ENCODE measurements at places on chromosomes 2 and 18.

DNA sequence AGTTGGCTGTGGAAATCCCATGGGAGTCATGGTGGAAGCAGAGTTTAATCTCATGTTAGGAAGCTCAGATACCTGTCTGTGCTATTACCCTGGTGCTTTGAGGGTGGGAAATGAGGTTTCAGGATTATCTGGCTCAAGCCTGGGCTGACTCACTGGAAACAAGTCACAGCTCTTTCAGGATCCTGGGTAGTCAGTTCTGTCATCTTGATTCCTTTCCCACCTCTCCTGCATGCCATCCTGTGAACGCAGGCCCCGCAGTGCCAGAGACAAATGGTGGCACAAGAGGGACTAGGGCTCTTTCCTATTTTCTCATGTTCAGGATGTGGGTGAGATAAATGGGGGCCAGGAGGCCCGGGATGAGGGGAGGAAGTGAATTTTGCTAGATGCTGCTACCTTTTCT lies 3.7 kb upstream of the FAM136A start:
- DNase-seq, result no peak

GRCh38 chr18:8443505-8443904 lies 165.7 kb upstream of the RAB12 start:
- DNase-seq, result no peak

- DNase-seq, result peak; percentile 87
Measured at GRCh38 chr2:108594132-108594981, 60.1 kb downstream of the LIMS1 start.

DNA sequence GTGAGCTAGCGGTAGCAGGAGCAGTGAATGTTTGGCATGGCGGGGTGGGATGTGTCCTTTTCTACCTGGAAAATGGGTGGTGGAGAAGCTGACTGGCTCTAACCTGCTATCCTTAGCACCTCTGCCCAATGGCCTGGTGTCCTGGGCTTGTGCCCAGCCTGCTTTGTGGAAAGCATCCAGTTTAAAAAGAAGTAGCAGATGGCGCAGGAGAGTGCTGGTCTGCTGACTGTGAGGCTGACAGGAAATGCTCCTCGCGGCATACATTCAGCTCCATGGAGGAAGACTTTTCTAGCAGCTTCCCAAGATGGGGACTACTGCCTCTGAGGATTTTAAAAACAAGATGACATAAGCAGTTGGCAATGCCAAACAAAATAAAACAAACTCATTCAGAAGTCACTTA lies 56.2 kb upstream of the LYPD6B start:
- DNase-seq, result no peak

- no peak for DNase-seq
Measured at GRCh38 chr2:43341959-43342757, 115.8 kb upstream of the ZFP36L2 start.

GRCh38 chr2:188146888-188147287 lies 144.8 kb upstream of the GULP1 start:
- DNase-seq, result no peak

DNA sequence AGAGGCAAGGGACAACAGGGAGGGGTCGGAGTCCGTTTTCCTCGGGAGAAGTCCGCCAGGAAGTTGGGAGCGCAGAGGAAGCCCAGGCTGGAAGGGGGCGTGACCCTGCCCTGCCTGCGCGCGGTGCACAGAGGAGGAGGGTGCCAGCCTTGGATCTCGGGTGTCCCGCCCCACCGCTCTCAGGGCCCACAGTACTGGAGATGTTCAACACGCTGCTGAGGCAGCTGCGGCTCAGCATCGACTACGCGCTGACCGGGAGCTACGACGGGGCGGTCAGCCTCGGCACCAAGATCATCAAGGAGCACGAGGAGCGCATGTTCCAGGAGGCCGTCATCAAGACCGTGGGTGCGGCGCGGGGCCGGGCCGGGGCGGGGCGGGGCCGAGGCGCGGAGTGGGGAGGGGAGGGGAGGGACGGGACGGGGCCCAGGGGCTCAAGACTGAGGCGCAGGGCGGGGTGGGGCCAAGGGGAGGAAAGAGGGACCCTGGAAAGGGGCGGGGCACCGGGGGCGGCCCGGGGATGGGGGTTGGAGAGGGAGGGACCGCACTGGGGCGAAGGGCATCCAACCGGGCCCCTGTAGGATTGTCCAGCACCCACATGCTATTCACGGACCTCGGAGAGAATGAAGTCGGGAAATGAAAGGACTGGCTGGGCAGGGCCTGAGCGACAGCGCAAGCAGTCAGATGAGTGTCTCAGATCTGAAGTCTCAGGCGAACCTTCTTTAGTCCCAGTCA lies 36.6 kb downstream of the POMC start:
- no peak for DNase-seq

- no peak for DNase-seq
Measured at GRCh38 chr2:147589127-147589526, 255.7 kb upstream of the ACVR2A start.

DNA sequence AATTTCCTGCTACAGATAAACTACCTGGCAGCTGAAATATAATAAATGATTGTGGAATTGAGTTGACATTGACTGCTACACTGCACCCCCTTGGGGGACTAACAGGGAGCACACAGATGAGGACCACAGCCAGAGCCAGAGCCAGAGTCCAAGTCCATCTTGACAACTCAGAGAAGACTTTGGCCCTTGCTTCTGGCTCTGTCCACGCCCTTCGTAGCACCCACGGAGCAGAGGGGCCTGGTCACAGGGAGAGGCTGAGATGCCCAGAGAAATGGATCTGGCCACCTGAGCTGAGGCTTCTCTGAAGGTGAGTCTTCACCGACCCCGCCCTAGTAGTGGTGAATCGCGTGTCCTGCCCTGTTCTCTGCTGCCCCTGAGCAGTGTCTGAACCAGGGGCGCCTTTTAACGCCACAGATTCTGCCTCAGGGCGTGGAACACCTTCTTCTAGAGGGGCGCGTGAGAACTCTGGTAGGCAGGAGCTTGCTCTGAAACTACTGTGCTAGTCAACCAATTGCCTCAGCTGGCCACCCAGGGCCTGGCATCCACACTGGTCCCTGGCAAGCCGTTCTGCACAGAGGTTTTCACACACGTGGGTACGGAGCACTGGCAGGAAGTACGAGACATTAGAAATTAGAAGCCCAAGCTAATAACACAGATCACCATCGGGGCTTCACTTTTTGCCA lies 35.7 kb upstream of the MAT2A start:
- no peak for DNase-seq

DNA sequence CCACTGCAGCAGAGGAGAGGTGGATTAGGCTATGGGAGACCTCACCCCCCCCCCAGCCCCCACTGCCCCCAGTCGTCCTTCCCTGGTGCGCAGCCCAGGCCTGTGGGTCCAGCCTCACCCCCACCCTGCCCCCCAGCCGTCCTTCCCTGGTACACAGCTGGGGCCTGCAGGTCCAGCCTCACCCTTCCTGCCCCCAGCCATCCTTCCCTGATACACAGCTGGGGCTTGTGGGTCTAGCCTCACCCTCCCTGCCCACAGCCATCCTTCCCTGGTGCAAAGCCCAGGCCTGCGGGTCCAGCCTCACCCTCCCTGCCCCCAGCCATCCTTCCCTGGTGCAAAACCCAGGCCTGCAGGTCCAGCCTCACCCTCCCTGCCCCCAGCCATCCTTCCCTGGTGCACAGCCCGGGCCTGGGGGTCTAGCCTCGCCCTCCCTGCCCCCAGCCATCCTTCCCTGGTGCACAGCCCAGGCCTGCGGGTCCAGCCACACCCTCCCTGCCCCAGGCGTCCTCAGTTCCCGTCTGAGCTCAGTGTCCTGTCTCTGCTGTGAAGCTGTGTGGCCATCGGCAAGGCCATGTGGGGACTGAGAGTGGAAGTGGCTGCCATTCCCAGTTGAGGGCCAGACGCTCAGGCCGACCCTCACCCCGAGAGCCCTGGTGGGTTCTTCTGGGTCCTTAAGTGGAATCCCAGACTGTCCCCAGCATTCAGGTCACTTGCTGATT lies 86.8 kb upstream of the SNTG2 start:
- no peak for DNase-seq

DNA sequence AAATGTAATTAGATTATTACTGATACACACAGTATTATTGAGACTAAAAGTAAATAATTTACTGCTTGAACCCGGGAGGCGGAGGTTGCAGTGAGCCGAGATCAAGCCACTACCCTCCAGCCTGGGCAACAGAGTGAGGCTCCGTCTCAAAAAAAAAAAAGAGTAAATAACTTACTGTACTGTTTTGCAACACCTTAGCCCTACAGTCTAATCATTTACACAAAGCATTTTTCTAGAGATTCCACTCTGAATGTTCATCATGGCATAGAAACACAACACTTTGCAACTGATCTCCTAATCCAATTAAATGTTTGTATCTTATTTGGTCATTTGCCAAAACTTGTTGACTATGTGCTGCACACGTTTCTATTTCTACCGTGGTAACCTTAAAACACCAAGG lies 23.4 kb upstream of the RMP24 start:
- DNase-seq, result no peak

DNA sequence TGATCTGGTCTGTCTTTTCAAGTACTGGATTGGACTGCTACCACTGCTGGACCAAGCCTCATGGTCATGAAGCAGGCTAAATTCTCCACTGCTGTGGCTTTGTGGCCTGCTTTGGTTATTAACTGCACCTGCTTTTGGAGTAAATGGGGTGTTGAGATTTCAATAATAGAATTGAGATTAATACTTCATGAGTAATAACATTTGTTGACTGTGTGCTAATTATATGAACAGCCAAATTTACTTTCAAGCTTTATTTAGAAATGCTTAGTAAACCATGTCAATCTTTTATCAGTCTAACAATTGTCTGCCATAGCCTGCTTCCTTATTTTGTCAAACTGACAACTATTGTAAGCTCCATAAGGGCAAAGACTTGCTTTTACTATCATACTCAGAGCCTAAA lies 27.4 kb upstream of the MTIF2 start:
- no peak for DNase-seq

DNA sequence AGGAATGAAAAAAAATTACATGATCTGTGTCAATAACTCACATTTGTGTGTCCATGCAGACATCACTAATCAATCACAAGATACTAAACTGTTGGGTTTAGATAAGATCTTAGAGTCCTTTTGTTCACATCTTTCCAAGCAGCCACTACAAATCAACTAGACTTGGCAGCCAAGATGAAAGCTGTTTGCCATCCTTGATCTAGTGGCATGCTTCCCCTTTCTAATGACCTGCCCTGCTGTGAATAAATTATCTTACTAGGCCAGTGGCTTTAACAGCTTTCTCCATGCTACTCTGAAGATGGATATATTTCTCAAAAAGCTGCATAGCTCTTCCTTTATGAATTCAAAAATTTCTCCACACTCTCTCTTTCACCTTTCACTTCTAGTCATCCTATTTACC lies 1338.0 kb upstream of the ACVR2A start:
- no peak for DNase-seq

GRCh38 chr2:28981016-28981441 lies at the start of gene TOGARAM2:
Gene TOGARAM2 (plus strand): TSS chr2:28981298. CDS start chr2:28994835, 13,537 bp downstream.
- DNase-seq, result no peak

DNA sequence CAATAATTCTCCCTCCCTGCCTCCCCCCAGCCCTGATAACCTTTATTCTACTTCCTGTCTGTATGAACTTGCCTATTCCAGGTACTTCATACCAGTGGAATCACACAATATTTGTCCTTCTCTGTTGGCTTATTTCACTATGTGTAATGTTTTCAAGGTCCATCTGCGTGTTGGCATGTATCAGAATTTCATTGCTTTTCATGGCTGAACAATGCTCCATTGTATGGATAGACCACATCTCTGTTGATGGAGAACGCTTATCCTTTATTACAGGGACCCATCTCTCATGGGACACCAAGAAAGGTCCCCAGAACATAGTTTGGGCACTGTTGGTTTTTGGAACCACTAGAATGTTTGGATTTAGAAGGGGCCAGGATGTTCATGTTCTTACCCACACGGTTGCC lies 40.2 kb downstream of the ATOH8 start:
- no peak for DNase-seq

DNA sequence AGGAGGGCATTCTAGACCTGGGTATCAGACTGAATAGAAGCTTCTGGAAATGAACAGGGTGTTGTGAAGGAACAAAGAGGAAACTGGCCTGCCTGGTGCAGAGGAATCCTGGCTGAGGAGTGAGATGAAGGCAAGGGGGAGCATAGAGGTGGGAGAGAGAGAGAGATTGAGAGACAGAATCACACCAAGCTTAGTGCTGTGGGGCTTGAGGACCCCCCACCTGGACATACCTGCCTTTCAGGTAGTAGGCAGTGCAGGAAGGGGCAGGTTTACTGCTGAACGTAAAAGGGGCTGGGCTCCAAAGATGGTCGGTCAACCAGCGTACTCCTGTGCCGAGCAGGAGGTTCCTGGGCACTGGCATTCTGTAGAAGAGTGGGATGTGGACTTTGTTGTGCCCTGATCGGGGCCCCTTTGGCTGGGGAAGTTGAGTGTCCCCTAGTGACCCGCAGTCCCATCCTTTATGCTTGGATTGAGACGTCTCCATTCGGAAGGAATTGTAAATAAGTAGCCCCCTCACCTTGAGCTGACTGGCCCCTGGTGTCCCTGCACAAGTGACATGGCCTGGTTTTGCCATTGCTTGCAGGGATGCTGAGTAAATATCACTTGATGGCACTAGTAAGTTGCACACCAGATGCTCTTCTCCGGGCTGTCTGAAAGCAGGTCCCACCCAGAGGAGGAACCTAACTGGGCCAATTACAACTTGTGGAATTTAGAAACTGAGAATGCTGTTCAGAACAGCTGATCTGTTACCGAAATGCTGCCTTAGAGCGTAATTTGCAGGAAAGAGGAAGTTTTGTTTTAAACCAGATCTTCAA lies 1.4 kb downstream of the UBE2F start:
- peak; percentile 96 for DNase-seq

- DNase-seq, result no peak
Measured at GRCh38 chr2:40997362-40997761, 545.5 kb upstream of the SLC8A1 start.

DNA sequence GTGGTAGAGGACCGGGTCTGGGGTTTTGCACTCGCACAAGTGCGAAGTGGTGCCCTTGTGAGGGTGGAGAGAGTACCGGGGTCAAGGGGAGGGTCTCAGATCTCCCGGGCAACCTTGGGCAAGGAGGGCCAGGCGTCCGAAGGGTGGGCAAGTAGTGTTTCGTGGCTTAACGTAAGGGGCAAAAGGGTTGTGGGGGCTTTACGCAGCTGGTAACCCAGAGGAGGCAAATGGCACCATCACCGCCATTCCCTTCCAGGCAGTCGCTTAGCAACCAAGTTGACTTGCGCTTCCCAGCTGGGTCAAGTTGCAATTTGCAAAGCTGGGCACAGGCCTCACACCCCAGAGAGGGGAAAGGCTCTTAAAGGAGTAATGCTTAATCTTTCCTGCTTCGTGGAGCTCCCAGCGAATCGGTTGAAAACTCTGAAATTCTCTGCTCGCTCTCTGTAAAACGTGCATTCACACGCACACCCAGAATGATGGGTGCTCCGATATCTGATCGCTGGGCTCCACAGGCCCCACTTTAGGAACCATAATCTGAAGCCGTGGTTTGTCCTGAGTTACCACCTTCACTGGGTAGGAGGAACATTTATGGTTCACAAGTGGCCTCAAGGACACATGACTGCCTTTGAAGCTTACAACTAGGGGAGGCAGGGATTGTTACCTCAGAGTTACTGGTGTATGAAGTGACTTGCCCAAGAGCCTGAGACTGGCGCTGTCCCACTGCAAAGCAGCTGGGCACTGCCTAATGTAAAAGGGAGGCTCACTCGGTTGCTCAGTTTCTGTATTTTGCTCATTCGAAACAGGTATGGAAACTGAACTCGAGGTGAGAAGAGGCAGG lies 127.9 kb downstream of the UXS1 start:
- no peak for DNase-seq

GRCh38 chr2:217922101-217923006 lies 80.4 kb downstream of the TNS1 start:
- DNase-seq, result no peak
